ENCODE measurements at places on chromosomes 6 and 20.

DNA sequence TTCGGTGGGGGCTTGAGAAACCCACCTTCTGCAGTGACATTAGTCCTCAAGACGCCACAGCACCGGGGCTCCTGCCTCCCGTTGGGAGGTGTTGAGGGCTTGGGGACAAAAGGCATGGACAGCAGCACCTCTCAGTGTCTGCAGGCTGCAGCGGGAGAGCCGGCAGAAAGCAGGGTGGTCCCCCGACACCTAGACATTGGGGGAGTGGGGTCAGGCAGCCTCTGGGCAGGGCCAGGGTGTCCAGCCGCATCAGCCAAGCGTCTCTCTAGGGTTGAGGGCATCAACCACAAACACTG, 264.7 kb downstream of the TAF4 start:
- no peak for DNase-seq

DNA sequence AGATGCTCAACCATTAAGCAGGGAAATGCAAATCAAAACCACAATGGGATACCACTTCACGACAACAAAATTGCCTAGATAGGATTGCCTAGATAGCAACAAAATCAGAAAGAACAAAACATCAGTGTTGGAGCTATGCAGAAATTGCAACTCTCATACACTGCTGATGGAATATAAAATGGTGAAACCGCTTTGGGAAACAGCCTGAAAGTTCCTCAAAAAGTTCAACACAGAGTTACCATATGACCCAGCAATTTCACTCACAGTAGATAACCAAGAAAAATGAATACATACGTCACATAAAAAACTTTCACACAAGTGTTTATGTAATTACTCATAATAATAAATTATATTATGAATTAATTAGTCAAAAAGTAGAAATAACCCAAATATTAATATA, 78.3 kb downstream of the MAFB start:
- DNase-seq = no peak

DNA sequence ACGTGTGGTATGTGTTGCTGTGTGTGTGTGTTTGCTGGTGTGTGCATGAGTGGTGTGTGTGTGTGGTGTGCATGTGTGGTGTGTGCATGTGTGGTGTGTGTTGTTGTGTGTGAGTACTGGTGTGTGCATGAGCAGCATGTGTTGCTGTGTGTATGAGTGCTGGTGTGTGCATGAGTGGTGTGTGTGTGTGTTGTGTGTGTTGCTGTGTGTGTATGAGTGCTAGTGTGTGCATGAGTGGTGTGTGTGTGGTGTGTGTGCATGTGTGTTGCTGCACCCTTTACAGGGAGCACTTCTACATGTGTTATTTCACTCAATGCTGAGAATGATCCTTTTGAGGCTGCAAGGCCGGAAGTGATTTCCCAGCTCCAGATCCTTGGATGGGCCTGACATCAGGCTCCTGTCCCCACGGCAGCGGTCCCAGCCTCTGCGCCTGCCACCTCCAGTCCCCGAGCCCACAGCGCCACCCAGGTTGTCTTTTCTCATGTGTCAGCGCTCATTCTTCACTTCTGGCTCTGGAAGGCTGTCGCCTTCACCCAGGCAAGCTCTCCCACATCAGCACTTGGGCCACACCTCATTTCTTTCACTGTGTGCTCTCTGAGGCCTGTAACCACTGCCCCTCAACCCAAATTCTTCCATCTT, 2.6 kb downstream of the NPEPL1 start:
- DNase-seq = no peak

DNA sequence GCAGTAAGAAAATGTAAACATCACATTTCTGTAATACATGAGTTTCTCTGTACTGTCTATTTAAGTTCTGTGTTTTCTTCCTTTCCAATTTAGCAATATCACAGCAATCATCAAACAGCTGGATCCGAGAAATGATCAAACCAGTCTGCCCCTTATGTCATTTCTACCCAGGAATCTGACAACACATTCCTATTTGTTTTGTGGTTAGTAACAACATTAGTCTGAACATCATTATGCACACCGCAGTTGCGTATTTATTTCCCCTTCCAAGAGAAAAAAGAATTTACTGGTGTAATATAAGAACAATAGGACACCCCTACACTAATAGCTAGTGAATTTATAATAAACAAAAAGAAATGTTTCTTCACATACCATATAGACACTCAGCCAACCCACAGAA, 179.5 kb downstream of the BTBD9 start:
- no peak for DNase-seq

- DNase-seq = no peak
These were observed 26.1 kb upstream of the JAG1 start for GRCh38 chr20:10699941-10700340.

DNA sequence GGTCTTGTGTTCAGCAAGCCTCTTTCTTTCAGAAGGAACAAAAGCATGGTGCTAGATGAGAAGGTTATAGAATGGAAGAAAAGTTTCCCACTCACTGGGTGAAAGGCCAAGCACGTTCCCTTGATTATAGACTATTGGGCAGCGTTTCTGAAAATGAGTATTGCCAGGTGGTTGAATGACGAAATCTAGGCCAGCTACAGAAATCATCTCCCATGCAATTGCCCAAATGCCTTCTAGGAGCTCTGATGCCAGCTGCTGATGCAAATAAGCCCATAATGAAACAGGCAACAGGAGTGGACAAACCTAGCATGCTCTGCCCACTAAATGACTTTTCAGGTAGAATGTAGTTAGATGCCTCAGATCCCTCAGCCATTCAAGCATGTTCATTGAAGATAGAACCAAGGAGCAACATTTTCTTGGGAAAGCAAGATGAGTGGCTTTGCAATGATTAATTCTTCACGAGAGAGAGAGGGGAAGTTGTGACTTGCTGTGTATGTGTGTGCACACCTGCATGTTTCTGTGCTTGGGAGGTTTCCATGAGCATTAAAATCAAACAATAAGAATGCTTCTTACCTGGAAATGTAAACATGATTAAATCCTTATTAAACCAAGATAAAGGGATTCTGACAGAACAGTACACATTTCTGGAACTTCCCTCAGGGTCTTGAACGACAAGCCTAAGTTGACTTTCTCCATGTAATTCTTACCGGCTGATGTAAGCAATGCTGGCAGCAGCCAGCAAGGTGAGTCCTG, 43.6 kb downstream of the ADTRP start:
- no peak for DNase-seq

- DNase-seq = no peak
These were observed 3.0 kb upstream of the HUS1B start for GRCh38 chr6:659716-660581.

DNA sequence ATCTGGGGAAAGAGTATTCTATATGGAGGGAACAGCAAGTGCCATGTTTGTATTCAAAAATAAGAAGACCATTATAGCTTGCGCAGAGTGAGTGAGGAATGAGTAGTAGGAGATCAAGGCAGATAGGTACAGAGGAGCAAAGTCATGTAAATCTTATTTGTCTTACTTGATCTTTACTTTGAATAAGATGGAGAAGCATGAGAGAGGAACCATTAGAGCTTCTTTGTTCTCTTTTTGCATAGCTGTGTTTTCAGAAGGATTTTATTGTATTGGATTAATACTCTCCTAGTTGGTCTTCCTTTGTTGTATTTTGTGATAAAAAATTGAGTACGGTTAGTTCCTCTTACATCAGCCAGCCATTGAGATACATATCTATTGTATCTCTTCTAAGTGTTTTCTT, 88.4 kb downstream of the SCAF8 start:
- no peak for DNase-seq

DNA sequence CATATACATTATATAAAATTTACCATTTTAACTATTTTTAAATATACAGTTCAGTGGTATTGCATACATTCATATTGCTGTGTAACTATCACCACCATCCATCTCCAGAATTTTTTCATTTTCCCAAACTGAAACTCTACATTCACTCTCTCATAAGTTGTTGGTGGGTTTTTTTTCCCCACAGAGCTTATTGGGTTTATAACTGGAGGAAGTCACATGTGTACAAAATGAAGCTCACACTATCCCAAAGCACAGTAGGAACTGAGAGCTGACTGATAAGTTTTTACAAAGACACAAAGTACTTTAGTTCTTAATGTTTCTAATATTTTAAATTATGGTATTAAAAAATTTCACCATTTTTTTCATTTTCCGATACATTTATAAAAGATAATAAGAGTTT, 78.8 kb upstream of the TNFAIP3 start:
- DNase-seq = no peak

DNA sequence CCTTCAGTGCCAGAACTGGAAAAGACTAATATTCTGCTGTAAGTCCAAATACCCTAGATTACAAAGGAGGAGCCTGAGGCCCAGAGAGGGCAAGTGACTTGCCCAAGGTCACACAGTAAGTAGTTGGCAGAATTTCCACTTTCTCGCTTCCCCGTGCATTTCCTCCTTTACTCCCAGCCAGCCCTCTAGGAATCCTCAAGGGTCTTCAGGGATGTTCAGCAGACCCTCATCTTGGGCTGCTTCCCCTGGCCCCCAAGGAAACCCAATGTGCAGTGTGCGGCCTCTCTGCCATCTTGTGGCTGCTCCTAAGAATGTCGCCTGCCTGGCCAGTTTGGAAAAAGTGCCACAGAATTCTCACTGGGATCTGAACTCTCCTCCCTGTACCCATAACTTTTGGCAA, 217.7 kb upstream of the LRFN2 start:
- DNase-seq = no peak

DNA sequence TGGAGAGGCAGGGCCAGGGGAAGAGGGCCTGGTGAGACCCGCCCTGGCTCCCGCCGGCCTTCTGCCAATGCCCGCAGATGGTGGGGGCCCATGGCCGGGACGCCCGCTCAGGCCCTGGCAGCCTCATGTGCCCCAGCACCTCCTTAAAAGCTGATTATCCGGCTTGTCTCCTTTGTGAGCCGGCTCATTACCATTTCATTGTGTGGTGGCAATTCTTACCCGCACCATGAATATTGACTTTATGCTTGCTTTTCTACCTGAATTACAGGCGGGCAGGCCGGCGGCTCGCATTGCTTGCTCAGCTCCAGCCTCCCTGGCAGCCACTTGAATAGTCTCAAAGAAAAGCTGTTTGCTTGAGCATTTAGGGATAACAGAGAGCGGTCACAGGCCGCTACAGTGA, 120.0 kb upstream of the JAG1 start:
- no peak for DNase-seq

DNA sequence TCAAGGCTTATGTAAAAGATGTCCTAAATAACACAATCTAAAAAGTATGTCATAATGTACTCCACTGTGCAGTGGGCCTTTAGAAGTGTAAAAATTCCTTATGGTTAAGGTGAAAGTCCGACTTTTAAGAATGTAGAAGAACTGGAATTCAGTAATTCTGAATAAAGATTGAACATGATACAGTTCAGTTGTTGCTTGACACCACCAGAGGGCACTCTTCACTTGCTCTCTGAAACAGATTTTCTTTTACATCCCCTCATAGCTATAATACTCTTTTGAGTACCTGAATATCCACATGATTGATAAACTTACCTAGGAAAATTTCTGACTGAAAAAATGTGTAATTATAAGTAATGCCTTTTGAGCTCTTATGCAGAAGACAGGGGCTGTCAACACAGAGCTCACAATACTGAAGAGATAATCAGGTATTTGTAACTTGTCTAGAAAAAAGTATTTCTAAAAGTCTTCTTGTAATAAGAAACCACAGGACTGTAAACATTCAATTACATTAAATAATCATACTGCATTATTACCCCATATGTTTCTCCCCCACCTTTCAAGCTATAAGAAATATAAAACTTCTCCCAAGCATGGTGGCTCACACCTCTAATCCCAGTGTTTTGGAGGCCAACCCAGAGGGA, 92.1 kb downstream of the POPDC3 start:
- DNase-seq = peak; percentile 44

DNA sequence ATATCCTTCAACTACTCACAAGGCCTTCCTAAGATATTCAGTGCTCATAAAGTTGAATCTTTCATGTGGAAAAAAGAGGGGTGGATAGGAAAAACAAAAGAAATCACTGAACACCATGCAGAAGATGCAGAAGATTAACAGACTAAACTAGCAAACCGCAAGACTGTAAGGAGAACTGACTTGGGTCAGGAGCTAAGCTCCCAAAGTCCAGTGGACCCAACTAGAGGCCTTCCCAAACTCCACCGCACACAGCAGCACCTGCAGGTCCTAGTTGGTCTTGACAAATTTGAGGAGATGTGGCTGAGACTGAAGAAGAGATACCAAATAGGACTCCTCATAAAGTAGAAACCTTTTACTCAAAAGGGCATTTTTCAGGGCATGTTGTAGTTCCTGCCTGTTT, 3.3 kb downstream of the RIPK1 start:
- no peak for DNase-seq

GRCh38 chr6:35919085-35919826, 1.6 kb downstream of the SRPK1 start:
- no peak for DNase-seq

DNA sequence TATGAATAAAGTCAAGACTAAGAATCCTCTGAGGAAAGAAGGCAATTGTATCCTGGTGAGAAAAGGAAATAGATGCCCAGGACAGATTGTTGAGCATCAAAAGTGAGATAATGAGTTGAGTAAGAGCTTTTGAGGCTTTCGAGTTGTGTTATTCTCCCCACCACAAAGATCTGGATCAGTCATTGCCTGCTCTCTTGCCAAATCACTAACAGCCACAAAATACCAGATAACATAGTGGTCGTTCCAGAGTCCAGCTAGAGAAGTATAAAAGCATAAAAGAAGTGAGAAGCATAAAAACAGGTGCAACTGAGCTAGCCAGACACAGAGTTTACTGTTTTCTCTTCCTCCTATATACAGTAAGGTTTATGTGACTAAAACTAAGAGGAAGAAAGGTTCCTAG, 4.9 kb downstream of the SPINT4 start:
- DNase-seq = peak; percentile 63

DNA sequence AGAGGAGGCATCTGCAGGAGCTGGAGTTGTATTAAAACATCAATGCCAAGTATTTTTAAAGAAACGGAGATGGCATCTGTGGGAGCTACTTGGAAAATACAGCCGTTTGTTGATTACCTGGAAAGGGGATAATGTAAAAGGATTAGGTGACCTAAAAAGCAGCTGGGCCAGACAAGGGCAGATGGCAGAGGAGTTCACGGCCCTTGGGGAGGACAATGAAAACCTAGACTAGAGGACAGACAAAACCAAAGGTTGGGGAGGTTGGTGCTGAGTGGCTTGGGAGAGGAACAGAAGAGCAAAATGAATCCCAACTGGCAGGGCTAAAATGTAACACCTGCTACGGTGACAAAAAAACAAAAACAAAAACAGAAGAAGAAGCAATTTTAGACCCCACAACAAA, 260.5 kb upstream of the JARID2 start:
- no peak for DNase-seq

- no peak for DNase-seq
These were observed 9.6 kb downstream of the CMTR1 start for GRCh38 chr6:37442416-37443215.

- DNase-seq = no peak
These were observed 243.9 kb downstream of the HAO1 start for GRCh38 chr20:7696311-7696710.

DNA sequence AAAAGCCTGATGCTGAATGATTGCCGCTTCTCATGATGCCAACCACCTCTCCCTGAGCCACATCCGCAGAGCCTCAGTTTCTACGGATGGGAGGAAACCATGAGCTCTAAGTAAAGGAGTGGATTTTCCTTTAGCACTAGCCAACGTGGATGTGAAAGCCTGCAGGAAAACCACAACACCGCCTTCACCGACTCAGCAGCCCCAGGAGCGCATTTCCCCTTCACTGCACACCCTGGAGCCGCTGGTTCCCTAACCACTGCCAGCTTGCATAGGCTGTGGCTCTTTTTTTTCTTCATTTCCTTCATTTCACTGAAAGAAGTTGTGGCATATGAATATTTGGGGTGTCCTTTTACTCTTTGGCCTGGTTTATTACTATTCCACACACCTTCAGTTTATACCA, 50.5 kb upstream of the SSTR4 start:
- no peak for DNase-seq
